ENCODE measurements at places on chromosomes 16 and 17. TPM values are rescaled to one million over a fixed set of nuclear protein-coding genes. Genes with fewer than 3 reads are reported as not detected.

The ACSM2A gene
- polyA plus RNA-seq: not detected

The KRT9 gene
- not detected for polyA plus RNA-seq

DNA sequence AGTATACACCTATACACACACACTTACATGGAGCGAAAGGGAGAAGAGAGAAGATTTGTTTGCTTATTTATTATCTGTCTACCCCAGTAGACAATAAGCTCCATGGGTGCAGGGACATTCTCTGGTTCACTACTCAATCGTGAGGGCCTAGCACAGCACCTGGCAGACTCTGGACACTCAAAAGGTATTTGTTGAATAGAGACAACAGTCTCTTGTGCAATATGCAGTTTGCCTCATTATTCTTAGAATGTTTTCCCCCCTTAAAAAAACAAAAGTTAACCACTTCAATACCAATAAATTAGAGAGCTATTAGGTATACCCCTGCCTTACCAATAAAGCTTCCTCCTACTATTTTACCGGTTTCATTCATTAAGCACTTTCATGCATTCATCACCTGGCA, 2.0 kb downstream of the AKAP10 start:
- peaks cover 8% of the 10 kb centered on the region for H3K36me3 ChIP-seq
- H3K27ac ChIP-seq: no peak overlapping the region
- H3K27me3 ChIP-seq: no peaks in the 10 kb centered on the region
- H3K4me1 ChIP-seq: peaks cover 4% of the 10 kb centered on the region
- no peak overlapping the region for H3K4me3 ChIP-seq
- no peak for DNase-seq

DNA sequence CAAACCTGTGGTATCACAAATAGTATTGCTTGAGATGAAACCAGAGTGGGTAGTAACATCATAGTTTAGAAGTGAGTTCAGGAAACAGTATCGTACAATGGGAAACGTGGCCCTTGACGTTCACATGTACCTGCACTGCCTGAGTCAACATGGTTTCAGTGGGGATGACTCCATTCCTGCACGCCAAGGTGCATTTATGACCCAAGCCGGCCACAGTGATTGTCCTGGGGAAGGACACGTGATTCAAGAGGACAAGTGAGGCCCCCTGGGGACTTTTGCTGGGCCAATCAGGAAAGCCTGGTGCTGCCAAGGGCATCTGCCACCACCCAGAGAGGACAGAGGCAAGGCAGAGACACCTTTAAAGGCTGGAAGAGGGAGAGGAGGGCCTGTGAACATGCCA, 119.2 kb downstream of the AXIN2 start:
- H3K27ac ChIP-seq: no peak overlapping the region
- H3K4me3 ChIP-seq: no peak overlapping the region
- H3K36me3 ChIP-seq: no peaks in the 10 kb centered on the region
- peaks cover 22% of the 10 kb centered on the region for H3K27me3 ChIP-seq
- no peak for DNase-seq
- H3K4me1 ChIP-seq: no peaks in the 10 kb centered on the region

- DNase-seq: no peak
- H3K27me3 ChIP-seq: no peaks in the 10 kb centered on the region
- peaks cover 8% of the 10 kb centered on the region for H3K4me1 ChIP-seq
- peak overlapping the region; percentile 62 for H3K4me3 ChIP-seq
- H3K27ac ChIP-seq: peak overlapping the region; percentile 93
Observed at GRCh38 chr17:7250695-7251627, 573 bp downstream of the CTDNEP1 start.

- H3K27ac ChIP-seq: peak overlapping the region; percentile 9
- peaks cover 6% of the 10 kb centered on the region for H3K4me1 ChIP-seq
- H3K27me3 ChIP-seq: no peaks in the 10 kb centered on the region
- peak; percentile 56 for DNase-seq
- no peaks in the 10 kb centered on the region for H3K36me3 ChIP-seq
- H3K4me3 ChIP-seq: peak overlapping the region; percentile 56
Observed at GRCh38 chr17:75753514-75754377, 11.2 kb downstream of the GALK1 start.

- peaks cover 47% of the 10 kb centered on the region for H3K27me3 ChIP-seq
- no peaks in the 10 kb centered on the region for H3K36me3 ChIP-seq
- H3K4me3 ChIP-seq: no peak overlapping the region
- DNase-seq: no peak
- H3K4me1 ChIP-seq: no peaks in the 10 kb centered on the region
- H3K27ac ChIP-seq: no peak overlapping the region
Observed at GRCh38 chr16:87115646-87116045, 201.5 kb downstream of the C16orf95 start.

- peak within 1 kb of the TSS; percentile 62 for H3K4me3 ChIP-seq
- DNase-seq: no peak
- H3K27me3 ChIP-seq: peaks cover 5% of the 10 kb centered on the region
- H3K27ac ChIP-seq: peak within 1 kb of the TSS; percentile 39
Observed at GRCh38 chr17:50634224-50634914, at the start of gene ABCC3. Gene ABCC3 (plus strand): TSS chr17:50634881. CDS start chr17:50634937, 56 bp downstream.

- H3K36me3 ChIP-seq: peaks cover 6% of the 10 kb centered on the region
- DNase-seq: no peak
- peak overlapping the region; percentile 88 for H3K27ac ChIP-seq
- H3K27me3 ChIP-seq: no peaks in the 10 kb centered on the region
- peaks cover 17% of the 10 kb centered on the region for H3K4me1 ChIP-seq
Observed at GRCh38 chr17:59767176-59767575, 59.7 kb downstream of the VMP1 start.

- peaks cover 35% of the 10 kb centered on the region for H3K4me1 ChIP-seq
- DNase-seq: peak; percentile 72
- H3K27me3 ChIP-seq: no peaks in the 10 kb centered on the region
- peaks cover 32% of the 10 kb centered on the region for H3K36me3 ChIP-seq
- peak overlapping the region; percentile 93 for H3K27ac ChIP-seq
Observed at GRCh38 chr17:81923302-81924260, 4.0 kb downstream of the MAFG start.

GRCh38 chr17:18858567-18859245, 775 bp downstream of the PRPSAP2 start:
- no peaks in the 10 kb centered on the region for H3K27me3 ChIP-seq
- H3K27ac ChIP-seq: peak overlapping the region; percentile 53

- peaks cover 77% of the 10 kb centered on the region for H3K36me3 ChIP-seq
- no peak overlapping the region for H3K4me3 ChIP-seq
- no peaks in the 10 kb centered on the region for H3K27me3 ChIP-seq
- DNase-seq: no peak
- H3K27ac ChIP-seq: no peak overlapping the region
Observed at GRCh38 chr17:80291260-80291659, 30.6 kb downstream of the RNF213 start.

DNA sequence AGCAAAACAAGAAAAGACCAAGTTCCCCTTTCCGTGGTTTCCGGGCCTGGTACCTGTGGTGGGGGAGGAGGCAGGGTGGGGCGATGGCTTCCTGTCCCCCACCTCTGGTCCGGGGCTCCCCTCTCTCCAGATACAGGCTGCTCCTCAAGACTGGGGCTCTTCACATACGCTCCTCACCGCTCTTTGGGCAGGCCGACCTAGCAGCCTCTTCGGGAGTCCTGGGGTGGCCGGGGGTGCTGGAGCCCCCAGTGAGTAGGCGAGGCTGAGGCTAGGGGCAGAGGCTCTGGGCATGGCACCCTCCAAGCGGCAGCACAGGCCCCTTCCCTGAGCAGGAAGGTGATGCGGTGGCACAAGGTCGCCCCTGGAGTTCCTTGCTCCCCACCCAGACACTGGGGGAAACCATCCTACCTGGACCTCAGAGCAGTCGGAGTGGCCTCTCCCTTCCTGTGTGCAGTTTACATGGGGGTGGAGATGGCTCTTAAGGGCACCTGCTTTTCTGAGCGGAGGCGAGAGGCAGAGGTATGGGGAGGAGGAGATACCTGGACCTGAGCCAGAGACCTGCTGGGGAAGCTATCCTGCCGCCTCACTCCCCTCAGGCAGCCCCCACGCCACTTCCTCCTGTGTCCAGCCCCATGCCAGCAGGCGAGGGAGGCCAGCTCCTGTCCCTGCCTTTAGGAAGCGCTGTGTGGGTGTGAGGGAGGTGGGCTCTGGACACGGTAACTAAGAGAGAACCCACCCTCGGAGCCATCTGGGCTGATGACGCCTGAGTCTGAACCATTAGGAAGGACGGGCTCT, 891 bp downstream of the CORO1A start:
- peaks cover 1% of the 10 kb centered on the region for H3K36me3 ChIP-seq
- peaks cover 2% of the 10 kb centered on the region for H3K4me1 ChIP-seq
- no peak overlapping the region for H3K27ac ChIP-seq
- H3K4me3 ChIP-seq: no peak overlapping the region
- DNase-seq: no peak

DNA sequence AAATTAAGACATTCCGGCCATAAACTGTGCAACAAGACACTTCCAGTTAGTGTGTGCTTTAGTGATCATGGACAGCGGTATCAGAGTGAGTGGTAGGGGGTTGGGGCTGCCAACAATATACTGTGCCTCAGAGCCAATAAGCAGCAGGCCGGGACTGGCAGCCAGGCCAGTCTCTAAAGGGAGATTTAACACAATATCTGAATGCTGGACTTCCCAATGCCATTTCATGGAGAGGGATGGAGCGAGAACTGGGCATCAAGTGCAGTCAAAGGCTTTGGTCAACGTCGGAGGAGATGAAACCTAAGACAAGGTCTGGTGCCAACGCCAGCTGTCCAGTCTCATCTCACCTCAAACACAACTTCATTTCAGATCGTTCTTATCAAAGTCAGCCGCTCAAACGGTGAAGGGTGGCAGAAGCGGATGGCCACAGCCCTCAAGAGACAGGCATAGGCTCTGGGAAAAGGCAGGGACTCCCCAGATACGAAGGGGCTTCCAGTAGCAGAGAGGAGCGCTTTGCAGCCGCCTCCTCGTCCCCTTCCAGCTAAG, 935 bp downstream of the USP32 start:
- peaks cover 5% of the 10 kb centered on the region for H3K4me1 ChIP-seq
- H3K27ac ChIP-seq: peak overlapping the region; percentile 97
- peak; percentile 33 for DNase-seq
- no peaks in the 10 kb centered on the region for H3K36me3 ChIP-seq
- no peaks in the 10 kb centered on the region for H3K27me3 ChIP-seq

- DNase-seq: no peak
- H3K36me3 ChIP-seq: no peaks in the 10 kb centered on the region
- H3K27me3 ChIP-seq: no peaks in the 10 kb centered on the region
- H3K4me1 ChIP-seq: no peaks in the 10 kb centered on the region
Observed at GRCh38 chr17:70872103-70872502, 702.8 kb downstream of the KCNJ2 start.

- no peaks in the 10 kb centered on the region for H3K27me3 ChIP-seq
- H3K4me1 ChIP-seq: no peaks in the 10 kb centered on the region
- H3K27ac ChIP-seq: no peak overlapping the region
- no peak for DNase-seq
Observed at GRCh38 chr16:14579266-14579665, 50.8 kb downstream of the PARN start.
